Activated CD4-positive, alpha-beta T cell treated with anti-CD3 and anti-CD28 coated beads, Interleukin-2, amount 50 U/mL, for 1 hour (primary cell): ENCODE measurements at places on chromosomes 7 and 10.
A peak's percentile ranks its signal among the peaks of the same experiment; 100 is the strongest.

GRCh38 chr7:133480868-133481267, 228.0 kb downstream of the EXOC4 start:
- DNase-seq: no peak

DNA sequence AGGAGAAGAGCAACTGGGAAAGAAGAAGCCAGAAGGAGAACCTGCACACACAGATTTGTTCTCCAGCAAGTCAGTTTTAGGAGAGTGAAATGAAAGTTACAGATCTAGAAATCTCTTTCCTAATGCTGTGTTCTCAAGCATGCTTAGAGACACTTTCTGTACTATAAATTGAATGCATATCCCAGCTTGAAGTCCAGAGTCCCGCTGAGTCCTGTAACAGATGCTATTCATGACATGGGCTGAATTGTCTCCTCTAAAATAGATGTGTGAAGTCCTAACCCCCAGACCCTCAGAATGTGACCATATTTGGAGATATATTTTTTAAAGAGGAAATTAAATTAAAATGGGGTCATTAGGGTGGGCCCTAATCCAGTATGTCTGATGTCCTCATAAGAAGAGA, 46.9 kb upstream of the GJD4 start:
- no peak for DNase-seq

- no peak for DNase-seq
Measured at GRCh38 chr10:34698979-34699378, 116.1 kb downstream of the PARD3 start.

- DNase-seq: no peak
Measured at GRCh38 chr10:50636618-50637579, 13.1 kb upstream of the SGMS1 start.

DNA sequence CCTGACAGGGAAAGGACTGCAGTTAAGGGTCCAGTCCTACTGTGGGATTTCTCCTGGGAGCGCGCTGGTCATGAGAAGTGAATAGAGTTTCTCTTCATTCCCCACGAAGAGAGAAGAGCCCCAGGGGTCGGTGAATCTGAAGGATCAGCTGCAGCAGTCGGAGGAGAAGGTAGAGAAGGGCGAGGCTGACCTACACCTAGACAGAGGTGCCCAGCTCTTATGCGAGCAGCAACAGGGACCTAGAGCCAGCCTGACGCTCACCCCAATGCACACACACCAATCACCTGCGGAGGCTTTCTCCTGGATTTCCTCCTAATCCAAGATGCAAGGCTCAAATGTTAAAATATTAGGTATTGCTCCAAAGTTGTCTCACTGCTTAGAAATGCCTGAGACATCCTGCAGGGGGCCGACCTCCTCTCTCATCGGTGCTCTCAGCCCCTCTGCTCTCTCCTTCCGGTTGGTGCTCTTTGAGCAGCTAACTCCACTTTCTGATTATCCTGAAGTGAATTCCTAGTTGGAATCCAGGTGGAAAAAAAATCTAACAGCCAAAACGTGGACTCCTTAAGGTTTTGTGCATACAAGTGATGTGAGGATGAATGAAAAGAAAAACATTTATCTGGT, 176.4 kb downstream of the AHR start:
- DNase-seq: no peak

- no peak for DNase-seq
Measured at GRCh38 chr7:30750683-30751650, 968 bp upstream of the INMT start.

GRCh38 chr10:110003524-110003885, 4.3 kb upstream of the ADD3 start:
- DNase-seq: no peak

GRCh38 chr10:14163377-14164086, 167.2 kb downstream of the FRMD4A start:
- DNase-seq: no peak

DNA sequence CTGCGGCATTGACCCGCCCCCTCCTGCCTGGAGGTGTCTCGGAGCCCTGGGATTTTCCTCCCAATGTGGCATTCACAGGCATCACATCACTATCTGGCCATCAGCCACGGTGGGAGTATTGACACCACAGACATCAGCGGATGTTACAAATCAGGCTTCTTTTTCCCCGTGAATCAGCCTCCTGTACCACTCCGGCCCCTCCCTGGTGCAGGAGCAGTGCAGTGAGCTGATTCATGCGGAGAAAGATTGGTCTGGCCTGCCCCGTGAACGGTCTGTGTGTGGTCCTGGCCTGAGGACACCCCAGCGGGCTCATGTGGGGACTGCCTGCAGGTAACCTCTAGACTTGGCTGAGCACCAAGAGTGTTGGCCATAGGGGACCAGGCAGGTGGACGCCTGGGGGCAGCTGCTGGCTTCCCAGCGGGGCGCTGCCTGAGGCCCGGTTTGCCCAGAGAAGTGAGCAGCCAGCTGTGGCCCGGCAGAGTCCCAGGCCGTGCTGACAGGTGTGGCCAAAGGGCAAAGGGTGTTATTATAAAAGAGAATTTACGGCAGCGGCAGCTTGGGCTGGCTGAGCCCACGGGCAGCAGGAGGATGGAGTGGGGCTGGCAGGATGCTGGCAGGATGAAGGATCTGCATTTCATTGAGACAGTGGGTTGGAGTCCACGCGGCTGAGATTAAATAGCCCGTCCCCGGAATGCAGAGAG, 32.1 kb upstream of the GNA12 start:
- DNase-seq: no peak

DNA sequence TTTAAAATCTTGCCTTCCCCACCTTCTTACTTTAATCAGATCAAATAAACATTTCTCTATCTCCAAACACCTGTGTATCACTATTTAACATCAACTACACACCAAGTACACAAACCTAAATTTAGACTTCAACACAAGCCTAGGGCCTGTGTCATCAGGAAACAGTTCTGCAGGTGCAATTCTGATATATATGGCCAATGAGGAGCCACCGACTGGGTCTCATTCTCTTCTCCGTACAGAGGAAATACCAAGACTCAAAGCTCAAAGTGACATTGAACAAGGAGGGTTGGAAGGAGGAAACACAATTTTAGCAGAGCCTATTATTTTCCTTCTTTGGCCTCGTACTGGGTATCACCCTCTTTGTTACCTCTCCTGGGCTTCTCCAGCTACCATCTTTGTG, 152.6 kb upstream of the PRR15 start:
- DNase-seq: no peak

DNA sequence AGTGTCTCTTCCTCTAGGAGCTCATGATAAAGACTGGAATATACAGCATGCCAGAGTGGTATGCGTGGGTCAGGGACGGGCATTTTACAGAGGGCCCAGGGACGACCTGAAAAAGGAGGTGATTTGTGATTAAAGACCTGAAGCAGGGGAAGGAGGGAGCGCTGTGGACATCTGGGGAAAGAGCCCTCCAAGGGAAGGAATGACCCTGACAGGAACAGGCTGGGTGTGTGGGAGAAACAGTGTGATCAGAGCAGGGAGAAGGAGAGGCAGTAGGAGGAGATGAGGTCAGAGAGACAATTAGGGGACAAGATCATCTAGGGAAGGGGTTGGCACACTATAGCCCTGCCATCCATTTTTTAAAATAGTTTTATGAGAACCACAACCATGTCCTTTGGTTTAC, 3.4 kb upstream of the RASSF4 start:
- no peak for DNase-seq

GRCh38 chr10:6665847-6666246, 85.8 kb upstream of the PRKCQ start:
- DNase-seq: peak; percentile 18
